ENCODE measurements at places on chromosomes 6 and 20.

DNA sequence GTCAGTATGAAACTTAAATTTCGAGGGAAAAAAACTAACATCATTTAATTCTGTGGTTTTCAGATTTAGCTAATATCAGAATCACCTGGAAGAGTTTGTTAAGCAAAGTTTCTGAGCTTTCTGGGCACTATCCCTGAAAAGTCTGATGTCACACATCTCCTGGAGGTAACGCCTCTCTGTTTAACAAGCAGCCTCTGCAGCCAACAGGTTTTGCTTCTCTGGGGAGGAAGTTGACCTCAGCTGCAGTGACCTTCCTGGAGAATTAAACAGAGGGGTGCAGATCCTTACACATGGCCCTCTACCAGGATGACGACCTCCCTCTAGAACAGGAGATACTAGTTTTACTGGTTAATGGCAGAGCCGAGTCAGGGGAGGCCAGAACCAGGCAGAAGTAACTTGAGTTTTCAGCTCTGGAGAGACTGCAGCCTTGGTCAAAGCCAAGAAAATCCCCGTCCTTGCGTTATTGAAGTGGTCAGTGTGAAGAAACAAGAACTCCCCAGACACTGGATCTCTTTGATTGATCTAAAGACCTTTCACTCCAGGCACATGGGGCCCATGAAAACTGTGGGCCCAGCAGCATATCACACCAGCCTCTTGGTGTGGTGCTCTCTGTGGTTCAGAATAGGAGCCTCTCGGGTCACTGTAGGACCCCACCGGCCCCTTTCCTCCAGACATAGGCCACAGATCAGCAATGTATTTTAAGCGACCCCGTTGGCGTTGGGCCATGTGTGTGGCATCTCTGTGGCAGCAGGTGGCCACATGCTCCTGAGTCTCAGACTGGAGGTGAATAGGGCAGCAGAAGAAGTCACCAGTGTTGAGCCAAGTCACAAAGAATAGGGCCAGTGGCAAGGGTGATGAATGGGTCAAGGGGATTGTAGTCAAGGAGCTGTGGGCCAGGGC lies 33.4 kb upstream of the CCR6 start:
- no peak for DNase-seq

DNA sequence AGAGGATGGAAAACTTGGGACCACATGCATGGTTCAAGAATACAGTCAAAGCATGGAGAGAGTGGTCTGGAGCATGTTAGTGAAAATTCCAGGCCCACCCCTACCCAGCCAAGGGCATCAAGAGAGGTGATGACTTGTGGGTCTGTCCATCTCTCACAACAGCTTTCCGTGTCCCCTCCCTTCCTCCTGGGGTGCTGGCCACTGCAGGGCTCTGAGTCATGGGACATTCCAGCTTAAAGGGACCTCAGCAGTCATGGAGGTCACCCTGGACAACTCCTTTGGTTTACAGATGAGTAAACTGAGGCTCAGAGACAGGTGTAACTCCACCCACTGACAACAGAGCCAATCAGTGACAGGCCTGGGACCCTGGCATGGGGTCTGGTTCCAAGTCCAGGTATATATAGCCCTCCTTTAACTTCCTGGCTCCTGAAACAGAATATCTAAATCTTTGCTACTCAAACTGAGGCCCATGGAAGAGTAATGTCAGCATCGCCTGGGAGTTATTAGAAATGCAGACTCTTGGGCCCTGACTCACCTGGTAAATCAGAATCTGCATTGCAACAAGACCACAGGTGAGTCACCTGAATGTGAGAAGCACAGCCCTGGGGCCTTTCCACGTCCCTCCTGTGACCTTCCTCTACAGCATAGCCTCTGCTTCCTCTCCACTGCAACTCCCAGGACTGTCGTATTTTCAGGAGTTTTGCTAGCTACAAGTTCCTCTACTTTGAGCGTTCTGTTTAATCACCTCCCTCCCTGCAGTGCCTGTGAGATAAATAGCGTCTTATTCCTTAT lies 170.2 kb downstream of the ZDHHC14 start:
- DNase-seq = no peak

- DNase-seq = no peak
These were observed 3.4 kb downstream of the BNIP5 start for GRCh38 chr6:36333171-36333895.

DNA sequence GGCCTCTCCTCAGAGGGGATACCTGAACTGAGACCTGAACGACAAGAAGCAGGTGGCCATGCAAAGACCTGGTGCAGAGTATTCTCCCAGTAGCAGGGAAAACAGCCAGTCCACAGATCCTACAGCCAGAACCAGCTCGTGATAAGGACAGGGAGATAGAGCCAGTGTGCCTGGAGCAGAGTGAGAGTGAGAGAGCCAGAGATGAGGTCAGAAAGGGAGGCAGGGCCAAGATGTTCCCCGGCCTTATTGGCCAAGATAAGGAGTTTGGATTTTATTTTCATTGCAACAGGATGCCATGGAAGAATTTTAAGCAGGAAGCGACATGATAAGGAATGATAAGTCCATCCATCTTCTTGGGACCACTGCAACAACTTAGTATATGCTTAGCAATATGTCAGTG lies 111.8 kb downstream of the UBE3D start:
- no peak for DNase-seq

DNA sequence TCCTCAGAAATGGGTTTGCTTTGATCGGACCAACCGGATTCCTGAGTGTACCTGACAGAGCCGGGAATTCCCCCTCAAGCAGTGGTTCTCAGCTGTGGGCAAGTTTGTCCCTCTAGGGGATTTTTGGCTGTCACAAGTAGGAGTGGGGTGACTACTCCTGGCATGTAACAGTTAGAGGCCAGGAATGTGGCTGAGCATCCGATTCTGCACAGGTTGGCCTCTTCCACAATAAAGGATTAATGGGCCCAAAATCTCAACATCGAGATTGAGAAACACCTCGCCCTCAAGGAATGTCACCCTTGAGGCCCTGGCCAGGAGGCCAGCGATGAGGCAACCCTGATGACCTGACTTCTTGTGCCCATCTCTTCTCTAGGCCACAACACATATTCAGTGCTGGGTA lies 7.9 kb downstream of the AGPAT4 start:
- no peak for DNase-seq

DNA sequence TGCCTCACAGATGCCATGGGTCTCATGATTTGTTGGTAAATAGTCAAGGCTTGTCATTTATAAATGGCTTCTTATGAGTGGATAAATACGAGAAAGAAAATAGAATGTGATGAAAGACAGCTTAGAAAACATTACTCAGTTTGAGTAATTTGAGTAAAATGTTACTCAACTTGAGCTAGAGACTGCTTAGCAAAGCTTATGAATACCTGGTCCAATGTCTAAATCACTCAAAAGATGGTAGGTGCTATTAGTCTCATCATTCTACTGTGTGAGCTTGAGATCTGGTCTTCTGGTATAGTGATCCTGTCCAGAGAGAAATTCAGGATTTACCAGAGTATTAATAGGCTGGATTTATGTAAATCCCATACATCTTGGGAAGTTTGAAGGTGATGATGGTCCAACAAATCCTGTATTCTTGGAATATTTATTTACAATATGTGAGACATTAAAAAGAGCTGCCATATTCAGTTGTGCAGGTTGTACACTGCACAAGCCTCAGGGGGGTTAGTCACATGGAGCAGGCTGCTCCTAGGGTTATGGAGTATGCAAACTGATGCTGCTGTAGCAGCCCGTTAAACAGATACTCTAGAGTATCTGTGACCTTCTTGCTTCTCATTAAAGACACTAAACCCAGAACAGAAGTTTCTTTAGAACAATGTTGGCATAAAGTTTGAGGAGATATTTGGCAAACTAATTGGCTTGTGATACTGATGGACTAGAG lies 112.9 kb downstream of the RCAN2 start:
- DNase-seq = no peak

DNA sequence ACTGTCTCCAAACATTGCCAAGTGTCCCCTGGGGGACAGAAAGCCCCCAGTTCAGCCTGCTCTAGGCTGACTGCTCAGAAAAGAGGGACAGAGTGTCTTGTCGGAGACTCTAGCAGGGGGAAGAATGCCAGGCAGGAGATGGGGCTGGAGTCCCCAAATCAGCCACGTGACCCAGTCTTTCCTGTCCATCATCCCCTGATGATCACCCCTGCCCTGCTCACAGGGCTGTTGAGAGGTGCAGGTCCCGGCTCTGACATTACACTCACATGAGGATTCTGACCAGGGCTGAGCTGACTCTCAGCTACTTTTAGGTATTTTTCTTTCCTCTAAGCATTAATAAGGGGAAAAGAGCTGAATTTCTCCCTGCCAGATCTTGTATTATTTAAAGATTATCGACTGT lies 115.8 kb downstream of the SULF2 start:
- DNase-seq = no peak

GRCh38 chr20:11844691-11845090 lies 73.0 kb upstream of the BTBD3 start:
- no peak for DNase-seq

DNA sequence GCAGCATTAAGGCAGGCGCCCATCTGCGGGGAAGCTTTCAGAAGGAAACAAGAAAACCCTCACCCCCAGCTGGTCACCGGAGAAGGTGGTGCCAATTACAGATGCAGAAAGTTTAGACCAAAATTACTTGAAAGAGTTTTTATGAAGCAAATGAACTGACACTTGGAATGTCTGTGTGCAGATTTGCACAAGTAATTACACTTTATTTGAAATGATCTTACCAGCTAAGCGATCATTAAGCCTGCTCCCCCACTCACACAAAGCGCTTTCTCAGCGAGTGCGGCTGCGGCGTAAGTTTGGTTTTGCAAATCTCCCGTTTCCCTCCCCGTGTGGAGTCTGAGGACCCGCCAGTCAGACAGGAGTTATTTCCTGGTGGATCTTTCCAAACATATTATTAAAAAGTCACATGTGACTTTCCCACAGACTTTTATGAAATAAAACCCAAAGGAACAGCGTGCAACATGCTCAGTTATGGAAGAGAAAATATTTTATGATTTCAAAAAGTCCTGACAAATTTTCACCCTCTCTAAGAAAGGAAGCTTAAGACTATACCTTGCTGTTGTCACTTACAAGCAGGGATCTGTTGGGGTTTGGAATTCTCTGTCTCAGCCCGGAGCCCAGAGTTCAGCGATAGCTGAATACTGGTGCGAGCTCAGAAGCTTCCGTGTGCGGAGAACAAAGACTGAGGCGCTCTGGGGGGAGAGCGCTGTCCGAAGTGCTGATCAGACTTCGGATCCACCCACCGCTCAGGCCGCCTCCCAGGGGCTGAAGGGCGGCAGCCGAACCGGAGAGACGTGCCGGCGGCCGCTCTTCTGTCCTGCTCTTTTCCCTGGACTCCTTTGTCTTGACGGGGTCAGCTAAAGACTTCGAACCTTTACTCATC lies 2.7 kb upstream of the MYT1 start:
- DNase-seq = peak; percentile 69

Measured in NB4 (cell line).